ENCODE measurements at places on chromosomes 4 and X.

GRCh38 chr4:4578981-4579380 is 37.1 kb upstream of the STX18 start:
- no peak for DNase-seq

- DNase-seq: no peak
Measured at GRCh38 chr4:129043523-129043922, 49.8 kb downstream of the SCLT1 start.

- DNase-seq: no peak
Measured at GRCh38 chr4:2177443-2178093, 64.4 kb downstream of the HAUS3 start.

GRCh38 chrX:6694977-6695376 is 160.1 kb upstream of the VCX3A start:
- DNase-seq: no peak

DNA sequence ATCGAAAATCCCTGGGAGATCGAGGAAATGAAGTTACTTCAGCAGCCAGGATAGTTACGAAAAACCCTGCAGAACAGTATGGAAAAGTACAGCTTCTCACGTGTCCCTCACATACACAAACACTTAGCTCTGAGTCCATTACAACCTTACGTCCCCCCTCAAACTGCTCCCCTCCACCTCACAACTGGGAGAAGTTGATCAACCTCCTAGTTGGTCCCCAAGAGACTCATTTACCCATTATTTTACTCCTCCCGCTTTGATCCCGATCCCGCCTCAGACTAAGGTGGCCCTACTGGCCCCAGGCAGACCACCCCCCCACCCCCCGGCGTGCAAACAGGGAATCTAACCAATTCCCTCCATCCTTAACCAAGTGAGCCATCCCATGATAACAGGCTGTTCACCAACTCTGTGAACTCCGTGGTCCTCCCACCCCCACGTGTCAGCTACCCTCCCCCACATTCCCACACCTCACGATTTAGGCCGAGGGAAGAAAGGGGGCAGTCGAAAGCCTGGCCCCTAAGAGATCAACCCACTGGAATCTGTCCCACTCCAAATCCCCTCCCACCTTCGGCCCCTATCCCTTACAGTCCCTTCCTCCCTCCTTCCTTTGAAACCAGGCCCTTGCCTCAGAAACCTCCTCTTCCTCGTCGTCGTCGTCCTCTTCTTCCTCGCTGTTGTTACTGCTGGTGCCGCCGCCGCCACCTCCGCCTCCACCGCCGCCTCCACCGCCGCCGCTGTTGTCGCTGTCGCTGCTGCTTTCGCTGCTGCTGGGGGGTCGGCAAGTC is 755 bp downstream of the ANKRD17 start:
- no peak for DNase-seq

- DNase-seq: peak; percentile 18
Measured at GRCh38 chrX:63764946-63765345, 20.1 kb downstream of the ARHGEF9 start.

DNA sequence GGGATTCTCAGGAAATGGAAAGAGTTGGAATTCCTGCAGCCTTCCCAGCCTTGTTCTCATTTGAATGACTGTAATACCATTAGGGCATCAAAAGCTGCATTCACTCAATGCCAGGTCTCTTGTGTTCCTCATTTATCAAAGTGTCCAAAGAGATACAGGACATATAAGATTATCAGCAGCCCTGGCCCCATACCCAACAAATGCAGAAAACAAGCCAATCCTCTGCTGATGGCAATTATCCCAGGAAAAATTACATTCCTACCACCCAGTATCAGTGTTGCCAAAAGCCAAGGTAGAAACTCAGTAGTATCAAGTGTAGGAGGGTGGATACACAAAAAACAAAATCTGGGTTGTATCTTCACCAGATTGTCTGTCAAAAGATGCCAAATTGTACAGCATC is 18.5 kb upstream of the ASB5 start:
- DNase-seq: no peak

DNA sequence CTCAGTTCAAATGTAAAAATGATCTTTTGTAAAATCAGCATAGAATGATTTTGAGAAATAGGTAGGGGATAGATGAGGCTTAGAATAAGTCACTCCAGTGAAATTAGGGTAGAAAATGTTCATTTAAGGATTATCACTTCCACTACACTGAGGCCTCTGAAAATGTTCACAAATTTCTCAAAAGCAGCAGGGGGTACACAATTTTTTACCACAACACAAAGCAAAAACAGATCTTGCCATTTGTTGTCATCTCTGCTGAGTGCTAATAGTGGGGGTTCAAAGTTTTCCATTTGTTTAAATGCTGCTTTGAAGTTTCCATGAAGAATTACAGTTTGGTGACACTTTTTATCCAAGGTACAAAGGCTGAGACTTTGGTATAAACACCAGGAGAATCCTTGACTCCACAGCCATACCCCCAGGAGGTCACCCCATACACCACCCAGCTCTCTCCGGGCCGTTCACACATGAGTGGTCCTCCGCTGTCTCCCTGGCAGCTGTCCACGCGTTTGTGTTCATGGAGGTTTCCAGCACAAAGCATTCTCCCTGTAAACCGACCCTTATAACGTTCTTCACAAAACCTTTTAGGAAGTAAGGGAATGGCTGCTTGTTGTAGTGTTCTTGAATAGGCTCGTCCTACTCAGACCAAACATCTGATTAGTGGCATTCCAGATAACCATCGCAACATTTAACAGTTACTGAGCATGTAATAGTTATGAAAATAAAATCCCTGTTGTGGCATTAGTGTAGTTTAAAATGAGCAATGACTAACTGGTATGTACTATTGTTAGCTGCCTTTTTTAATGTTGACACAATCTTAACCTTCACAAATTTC is 71.0 kb downstream of the PRSS12 start:
- DNase-seq: peak; percentile 68

DNA sequence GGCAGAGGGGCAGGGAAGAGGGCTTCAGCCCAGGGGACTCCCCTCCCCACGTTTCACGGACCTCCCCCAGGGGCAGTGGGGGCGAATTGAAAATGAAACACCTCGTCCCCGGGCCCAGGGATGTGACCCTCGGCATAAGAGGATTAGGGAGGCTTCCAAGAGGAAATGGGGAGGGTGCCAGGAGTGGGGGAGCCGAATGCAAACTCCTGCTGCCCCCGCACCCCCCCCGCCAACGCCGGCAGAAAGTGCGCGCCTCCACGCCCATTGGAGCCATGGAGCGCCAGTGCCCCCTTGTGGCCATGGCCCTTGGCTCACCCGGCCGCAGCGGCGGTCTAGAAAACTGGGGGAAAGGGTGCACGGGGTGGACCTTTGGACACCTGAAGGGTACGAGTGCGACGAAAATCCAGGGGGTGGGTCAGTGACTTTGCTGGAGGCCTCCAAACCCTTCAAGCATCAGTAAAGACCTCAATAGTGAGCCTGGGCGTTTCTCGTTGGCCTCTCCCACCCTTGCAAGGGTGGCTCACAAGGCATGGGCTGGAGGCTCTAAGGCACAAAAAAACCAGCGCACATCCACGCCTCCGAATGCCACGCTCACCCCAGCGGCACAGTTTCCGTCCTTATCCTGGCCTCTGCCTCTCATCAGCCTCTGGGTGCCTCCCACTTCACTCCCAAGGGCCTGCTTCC is 120.8 kb upstream of the PJA1 start:
- DNase-seq: peak; percentile 46

GRCh38 chrX:109760209-109760921 is 27.3 kb upstream of the ACSL4 start:
- DNase-seq: peak; percentile 54

GRCh38 chrX:63475200-63475599 is 124.1 kb upstream of the SPIN4 start:
- DNase-seq: peak; percentile 37

DNA sequence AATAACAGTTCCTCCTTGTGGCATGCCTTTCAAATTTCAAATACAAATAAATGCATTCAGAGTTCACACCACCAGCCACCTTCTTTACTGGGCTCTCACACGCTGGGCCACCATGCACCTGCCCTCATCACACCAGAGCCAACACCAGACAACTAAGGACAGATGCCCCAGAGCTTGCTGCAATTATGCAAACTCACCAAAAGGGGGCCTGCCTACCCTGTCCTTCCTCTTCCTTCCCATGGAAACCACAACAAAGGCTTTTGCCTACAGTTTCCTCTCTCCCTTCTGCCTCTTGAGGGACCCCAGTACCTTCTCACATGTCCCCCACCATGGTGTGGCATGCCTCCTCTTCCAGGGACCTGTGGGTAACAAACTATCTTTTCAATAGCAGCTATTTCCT is 1333.9 kb upstream of the TENM3 start:
- peak; percentile 22 for DNase-seq

- DNase-seq: peak; percentile 70
Measured at GRCh38 chrX:134782796-134783195, 124.5 kb upstream of the PLAC1 start.

DNA sequence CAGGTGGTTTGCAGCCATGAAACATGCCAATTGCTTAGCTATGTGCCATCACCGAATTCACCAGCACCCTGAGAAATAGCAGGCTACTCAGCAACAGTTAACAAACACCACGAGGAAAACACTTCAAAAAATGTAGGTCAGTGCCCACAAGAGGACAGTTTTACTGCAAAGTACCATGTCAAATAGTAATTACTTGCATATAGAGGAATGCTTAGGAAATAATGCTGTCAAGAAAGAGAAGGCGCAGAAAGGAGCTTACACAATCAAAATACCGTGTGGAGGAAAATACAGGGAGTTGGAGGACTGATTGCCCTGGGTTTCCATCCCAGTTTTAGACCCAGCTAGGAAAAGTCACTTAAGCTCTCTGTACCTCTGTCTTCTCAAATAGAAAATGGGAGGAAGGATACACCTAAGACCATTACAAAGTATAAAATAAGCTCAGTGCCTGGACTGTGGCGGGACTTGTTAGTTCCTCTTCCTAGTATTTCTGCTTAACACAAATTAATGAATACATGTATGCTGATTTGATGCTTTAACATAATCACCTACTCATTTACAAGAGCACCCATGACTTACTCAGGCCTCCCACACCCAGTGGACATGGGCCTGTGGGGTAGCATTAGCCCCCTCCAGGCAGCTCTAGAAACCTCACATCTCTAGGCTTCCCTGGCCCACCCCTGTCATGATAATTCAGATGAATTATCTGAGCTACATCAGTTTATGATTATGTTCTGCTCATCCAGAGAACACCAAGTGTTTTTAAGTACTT is 44.5 kb upstream of the IL21 start:
- DNase-seq: no peak

- DNase-seq: no peak
Measured at GRCh38 chr4:173046818-173047217, 121.8 kb upstream of the GALNT7 start.

DNA sequence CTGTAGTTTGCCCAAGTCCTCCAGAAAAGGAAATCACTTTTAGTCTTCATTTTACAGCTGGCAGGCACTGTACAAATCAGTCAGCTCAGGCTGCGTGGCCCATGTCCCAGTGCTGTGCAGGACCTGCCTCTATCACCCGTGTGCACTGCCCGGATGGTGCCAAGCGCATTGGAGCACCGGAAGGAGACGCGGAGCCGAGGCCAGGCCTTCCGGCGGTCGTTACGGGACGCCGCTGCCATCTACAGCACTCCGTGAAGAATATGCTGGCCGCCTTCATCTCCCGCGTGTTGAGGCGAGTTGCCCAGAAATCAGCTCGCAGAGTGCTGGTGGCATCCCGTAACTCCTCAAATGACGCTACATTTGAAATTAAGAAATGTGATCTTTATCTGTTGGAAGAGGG is at the start of gene PDHA2:
PDHA2 (plus strand) TSS at position 203 of the 400 bp plus-strand sequence; CDS start at position 261, 58 bp downstream.
- DNase-seq: no peak

GRCh38 chrX:16215660-16216059 is 48.4 kb downstream of the MAGEB17 start:
- DNase-seq: no peak

- no peak for DNase-seq
Measured at GRCh38 chr4:107283587-107284559, 247.8 kb upstream of the DKK2 start.

DNA sequence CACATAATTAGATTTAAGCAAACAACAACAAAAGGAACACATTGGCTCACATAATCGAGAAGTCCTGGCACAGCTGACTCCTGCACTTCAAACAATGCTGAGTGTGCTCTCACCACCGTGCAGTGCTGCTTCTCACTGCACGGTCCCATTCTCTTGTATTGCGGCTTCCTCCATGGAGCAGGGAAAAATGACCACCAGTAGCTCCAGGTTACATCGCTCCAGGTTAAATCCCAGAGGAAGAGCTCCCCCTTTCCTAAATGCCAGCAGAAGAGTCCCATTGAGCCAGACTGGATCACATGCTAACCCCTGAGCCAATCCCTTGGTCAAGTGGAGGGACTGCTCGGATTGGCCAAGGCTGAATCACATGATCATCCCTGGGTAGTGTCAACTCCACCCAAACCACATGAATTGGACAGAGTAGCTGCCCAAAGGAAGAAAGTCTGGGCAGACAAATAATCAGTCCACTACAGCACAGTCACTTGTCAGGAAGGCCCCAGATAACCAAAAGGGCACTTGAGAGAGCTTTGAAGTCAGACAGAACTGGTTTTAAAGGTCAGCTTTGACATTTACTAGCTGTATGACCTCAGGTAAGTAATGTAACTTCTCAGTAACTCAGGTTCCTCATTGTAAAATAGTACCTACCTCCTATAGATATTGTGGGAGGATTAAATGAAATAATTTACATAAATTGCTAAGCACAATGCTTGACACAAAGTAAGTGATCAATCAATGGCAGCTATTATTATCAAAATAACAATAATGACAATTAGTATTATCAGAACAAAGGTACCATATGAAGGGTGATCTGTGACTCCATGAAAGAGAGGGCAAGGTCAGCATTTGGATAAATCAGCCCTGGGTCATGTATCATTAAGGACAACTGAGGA is 14.3 kb downstream of the TEC start:
- no peak for DNase-seq

DNA sequence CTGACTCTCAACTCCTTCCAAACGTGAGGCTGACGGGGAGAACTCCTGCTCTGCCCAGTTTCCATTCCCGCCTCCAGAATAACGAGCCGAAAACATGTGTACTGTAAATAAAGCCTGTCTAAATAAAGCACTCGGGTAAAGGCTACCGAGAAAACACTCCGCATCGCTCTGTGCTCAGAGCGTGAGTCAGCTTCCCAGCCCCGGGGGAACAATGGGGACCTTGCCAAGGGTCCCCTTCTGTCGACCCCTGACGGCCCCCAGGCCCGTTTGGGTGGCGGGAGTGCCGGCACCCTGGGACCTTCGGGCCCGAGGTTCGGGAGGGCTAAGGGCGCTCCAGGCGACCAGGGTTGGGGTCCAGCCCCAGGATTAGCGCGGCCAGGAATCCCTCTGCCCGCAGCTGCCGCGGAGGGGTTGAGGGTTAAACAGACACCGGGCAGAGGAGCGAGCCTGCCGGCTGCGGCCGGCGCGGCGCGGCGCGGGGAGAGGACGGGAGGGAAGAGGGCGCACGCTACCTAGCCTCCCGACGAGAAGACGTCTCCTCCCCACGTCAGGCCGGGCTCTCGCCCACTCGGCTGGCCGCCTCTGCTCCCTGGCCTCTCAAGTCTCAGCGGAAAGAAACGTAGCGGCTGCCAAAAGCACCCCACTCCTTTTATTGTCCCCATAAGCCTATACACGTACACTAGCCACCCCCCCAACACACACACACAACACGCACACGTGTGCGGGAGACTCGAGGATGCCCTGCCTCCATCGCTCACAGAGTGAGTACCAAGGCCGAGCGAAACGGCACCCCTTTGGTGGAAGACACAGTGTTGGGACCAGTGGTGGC is 85.5 kb downstream of the BCOR start:
- no peak for DNase-seq
